ENCODE measurements at places on chromosomes 11 and 22.

GRCh38 chr22:39243439-39244135 lies 1.2 kb downstream of the PDGFB start:
- DNase-seq: no peak

DNA sequence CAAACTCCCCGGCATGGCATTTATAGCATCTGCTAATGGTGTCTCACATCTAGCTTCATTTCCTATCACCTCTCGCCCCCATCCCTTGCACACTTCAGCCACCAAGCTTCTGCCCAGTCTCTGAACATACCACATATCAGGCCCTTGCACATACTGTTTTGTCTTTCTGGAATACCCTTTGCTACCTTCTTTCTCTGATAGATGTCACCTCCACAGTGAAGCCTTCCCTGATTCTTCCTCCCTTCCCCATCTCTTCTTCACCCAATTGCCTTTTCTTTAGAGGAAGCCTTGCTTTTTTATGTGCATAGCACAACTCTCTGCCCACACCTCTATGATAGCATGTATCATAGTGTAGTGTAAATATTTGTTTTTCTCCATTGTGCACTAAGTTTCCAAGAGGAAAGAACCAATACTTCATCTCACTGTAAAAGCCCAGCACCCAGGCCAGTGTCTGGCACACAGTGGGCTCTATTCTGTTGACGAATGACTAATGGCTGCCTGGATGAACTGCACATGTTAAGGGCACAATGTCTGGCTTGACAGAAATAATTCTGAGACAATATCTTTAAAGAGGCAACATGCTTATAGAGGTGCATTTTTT lies 27.8 kb downstream of the P4HA3 start:
- no peak for DNase-seq

DNA sequence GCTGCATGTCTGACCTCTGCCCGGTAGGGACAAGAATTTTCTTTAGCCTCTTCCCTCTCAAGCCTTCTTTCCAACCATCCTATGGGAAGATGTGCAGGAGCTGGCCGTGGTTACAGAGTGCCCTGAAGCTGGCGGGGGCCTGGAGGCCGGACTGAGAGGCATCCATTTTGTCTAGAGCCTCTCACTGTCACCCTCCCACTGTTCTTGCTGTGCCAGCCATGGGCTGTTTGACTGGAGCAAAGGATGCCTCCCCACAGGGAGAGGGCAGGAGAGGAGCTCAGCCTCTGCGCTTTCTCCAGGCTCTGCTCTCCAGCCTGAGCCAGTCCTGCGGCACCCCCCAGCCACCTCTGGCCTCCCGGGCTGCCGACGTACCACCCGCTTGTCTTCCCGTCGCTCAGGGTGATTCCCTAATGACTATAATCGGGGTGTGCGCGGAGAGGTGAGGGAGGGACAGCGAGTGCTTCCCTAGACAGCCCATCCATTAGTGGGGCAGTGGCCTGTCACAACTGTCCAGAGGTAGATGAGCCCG lies 123.8 kb downstream of the NECTIN1 start:
- no peak for DNase-seq

GRCh38 chr11:33362051-33362910 lies 105.1 kb downstream of the HIPK3 start:
- DNase-seq: peak; percentile 27

GRCh38 chr11:10181811-10182210 lies 112.2 kb downstream of the SBF2 start:
- DNase-seq: no peak

- no peak for DNase-seq
These were observed 5.6 kb upstream of the EEF1G start for GRCh38 chr11:62579252-62579651.

- no peak for DNase-seq
These were observed 96.2 kb downstream of the PDHX start for GRCh38 chr11:35012467-35013191.

- no peak for DNase-seq
These were observed 2.2 kb downstream of the ZBTB16 start for GRCh38 chr11:114061681-114062049.

- no peak for DNase-seq
These were observed 203.1 kb upstream of the MTMR2 start for GRCh38 chr11:96126917-96127595.

DNA sequence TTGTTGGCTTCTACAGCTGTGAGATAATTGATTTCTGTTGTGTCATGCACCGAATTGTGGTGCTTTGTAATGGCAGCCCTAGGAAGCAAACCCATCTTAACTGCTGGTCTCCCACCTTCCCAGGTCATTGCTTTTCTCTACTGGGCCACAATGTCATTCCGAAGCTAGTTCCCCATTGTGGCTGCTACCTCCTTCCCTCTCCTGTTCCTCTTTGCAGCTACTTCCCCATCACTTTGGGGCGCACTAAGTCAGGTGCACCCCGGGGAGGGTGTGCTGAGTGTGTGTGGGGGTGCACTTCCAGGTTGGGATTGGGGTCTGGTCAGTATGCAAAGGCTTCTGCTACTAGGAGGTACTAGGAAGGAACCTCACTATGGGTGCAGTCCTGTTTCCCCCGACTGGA lies 109.3 kb downstream of the ST3GAL4 start:
- DNase-seq: no peak

DNA sequence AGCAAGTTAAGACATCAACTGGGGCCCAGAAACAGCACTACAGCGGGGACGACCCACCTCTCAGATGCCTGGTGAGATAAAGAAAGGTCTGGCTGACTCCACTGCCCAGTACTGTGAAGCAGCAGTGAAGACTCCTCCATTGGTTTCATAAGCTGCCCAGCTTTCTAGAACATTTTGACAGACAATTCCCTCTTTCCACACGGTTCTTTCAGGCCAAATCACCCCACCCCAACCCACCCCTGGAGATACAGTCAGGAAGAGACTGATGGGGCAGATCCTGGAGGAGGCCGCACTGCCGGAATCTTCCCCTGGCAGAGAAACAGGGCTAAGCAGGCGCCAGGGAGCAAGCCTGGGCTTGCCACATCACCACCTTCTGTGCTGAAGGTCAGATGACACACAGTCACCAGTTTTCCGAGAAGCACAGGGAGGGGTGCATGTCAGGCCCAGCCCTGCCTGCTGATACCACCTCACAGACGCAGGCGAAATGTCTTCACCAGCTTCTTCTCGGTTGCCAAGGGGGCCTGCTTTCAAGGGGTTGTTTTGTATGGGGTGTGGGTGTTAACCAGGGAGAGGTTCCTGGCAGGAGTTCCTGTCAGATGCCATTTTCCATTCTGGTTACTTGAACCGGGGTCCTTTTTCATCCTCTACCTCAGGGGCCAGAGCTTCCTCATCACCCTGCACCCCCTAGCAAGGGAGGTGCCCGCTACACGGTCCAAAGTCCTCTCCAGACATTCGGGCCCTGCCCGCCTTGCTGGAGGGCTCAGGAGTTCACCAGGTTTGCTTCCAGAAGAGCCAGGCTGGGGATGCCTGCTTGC lies 1.4 kb upstream of the NEAT1 start:
- DNase-seq: peak; percentile 21

DNA sequence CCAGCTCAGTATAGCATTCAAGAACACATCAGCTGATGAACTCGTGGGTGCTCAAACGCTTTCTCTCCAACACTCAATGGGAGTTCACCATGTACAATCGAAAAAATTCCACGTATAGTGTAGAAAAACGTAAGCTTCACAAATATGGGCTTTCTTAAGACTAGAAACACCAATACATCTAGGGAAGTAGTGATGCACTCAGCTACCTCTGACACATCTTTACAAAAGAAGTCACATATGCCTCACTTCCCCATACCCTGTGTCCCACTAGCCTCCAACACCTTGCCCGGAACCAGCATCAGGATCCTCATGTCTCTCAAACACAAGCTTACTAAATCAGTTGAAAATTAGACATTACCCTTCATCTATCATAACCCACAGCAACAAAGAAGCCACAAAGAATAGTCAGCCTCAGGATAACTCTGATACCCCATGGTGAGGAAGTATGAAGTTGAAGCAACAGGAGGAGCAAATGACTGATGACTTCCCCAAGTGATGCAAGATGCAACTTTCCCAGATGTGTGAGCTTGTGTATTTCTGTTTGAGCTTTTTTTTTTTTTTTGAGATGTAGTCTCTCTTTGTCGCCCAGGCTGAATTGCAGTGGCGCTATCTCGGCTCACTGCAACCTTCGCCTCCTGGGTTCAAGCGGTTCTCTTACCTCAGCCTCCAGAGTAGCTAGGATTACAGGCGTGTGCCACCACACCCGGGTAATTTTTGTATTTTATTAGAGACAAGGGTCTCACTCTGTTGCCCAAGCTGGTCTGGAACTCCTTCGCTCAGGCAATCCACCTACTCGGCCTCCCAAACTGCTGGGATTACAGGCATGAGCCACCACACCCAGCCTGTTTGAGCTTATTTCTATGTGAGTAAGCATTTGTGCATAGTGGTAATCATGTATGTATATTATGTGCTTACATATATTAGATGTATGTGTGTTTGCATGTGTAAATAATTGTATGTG lies 8.5 kb upstream of the DENND5A start:
- no peak for DNase-seq

DNA sequence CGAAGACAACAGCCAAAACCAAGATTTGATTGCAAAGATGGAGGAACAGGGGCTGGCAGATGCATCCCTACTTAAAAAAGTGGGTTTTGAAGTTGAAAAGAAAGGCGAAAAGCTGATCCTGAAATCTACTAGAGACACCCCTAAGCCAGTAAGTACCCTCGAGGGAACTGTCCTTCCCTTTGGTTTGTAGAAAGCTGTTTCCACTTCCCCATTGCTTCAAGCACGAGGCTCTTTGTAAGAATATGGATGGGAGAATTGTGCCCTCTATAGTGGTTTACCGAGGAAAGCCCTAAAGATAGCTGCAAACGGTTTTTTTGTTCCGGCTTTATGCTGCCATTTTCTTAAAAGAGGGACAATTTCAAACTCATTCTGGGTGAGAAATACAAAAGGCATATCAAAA lies 133.9 kb downstream of the WNT7B start:
- DNase-seq: no peak

DNA sequence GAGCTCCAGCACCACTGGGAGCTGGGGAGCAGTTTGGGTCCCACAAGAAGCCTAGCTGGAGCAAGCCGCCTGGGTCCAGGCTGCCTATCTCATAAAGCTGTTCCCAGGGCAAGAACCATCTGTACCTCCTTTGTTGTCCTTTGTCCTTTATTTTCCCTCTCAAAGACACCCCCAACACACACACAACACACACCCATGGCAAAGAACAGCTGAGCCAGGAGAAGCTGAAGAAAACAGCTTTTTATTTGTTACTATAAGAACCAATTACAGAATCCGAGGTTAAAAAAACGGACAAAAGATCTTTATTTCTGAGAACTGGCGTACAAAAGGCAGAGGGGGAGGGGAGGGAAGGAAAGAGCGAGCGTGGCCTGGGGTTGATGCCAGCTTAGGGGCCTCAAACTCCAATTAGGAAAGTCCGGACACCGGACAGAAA lies 1.7 kb upstream of the TUT1 start:
- DNase-seq: no peak

GRCh38 chr11:68215087-68215445 lies 2.0 kb upstream of the KMT5B start:
- DNase-seq: no peak

- DNase-seq: no peak
These were observed 38.4 kb downstream of the POU2AF3 start for GRCh38 chr11:111336582-111337256.

- DNase-seq: no peak
These were observed 7.2 kb downstream of the KCNK7 start for GRCh38 chr11:65588199-65589054.

GRCh38 chr11:65132988-65133700 lies 1.2 kb downstream of the SYVN1 start:
- no peak for DNase-seq

DNA sequence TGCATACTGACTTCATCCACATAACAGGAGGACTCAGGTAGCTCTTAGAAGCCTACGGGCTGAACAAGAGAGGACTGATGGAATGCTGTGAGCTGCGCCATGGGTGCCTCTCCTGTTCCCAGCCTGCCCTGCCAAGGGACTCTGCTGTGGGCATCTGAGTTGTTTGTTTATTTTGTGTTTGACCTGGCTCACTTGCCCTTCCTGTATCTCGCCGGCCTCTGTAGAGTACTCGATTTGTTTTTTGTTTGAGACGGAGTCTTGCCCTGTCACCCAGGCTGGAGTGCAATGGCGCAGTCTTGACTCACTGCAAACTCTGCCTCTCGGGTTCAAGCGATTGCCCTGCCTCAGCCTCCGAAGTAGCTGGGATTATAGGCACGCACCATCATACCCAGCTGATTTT lies 1.8 kb downstream of the TTC38 start:
- no peak for DNase-seq

DNA sequence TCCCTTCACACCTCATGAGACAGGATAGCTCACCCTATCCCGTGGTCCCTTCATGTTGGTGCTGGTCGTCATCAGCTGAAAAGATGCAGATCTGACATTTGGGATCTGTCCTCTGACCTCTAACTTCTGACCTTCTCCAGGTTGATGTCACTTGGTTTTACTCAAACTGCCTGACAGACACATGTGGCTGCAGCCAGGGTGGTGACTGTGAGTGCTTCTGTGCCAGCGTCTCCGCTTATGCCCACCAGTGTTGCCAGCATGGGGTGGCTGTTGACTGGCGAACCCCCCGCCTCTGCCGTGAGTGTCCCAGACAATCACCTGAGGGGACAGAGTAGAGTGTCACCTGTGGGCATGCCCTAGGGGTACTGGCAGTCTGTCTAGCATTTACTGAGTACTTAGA lies 49.7 kb downstream of the OTOG start:
- DNase-seq: no peak

- no peak for DNase-seq
These were observed 41.9 kb upstream of the PCF11 start for GRCh38 chr11:83115026-83115425.

GRCh38 chr11:118049771-118050170 lies 27.1 kb upstream of the TMPRSS4 start:
- no peak for DNase-seq

DNA sequence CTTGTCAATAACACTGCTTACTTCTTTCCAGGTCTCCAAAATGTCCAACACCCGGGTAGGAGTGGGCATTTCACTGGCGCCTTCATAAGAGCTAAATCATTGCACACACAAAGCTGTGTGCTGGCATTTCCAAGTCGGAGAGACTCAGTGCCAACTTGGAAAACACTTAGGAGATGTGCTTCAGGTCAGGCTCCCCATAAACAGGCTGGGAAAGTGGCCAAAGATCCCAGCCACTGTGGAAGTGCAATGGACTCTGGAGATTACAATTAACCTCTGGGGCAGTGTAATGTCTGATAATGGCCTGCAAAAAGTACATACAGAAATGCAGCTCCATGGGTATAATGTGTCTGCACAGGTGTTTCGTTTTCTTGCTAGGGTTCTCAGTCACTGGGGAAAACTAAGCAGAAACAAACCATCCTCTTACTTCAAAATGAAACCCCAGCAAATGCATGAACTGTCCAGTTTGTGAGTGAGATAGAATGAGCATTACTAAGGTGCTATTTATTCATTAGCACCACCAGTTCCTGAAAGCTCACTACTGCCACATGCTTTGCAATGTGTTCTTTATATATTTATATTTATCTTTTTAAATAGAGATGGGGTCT lies 79.0 kb downstream of the ABTB2 start:
- DNase-seq: no peak

DNA sequence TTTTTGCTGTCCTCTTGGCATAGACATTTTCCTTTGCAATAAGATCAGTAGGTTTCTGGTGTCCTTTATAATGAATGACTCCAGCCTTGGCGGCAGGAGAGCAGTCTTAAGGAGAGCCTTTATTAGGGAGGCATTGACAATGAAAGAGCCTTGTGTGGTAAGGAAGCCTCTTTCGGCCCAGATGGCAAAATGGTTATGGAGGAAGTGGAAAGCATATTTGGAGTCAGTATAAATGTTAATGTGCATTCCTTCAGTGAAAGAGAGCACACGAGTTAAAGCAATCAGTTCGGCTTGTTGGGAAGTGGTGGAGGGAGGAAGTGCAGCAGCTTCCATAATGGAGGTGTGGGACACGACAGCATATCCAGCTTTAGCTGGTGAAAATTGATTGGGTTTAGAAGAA lies 18.1 kb upstream of the ANO1 start:
- no peak for DNase-seq
